ENCODE measurements at places on chromosomes 16 and 17.

- DNase-seq: peak; percentile 72
Measured at GRCh38 chr16:28935924-28936783, 4.4 kb downstream of the CD19 start.

DNA sequence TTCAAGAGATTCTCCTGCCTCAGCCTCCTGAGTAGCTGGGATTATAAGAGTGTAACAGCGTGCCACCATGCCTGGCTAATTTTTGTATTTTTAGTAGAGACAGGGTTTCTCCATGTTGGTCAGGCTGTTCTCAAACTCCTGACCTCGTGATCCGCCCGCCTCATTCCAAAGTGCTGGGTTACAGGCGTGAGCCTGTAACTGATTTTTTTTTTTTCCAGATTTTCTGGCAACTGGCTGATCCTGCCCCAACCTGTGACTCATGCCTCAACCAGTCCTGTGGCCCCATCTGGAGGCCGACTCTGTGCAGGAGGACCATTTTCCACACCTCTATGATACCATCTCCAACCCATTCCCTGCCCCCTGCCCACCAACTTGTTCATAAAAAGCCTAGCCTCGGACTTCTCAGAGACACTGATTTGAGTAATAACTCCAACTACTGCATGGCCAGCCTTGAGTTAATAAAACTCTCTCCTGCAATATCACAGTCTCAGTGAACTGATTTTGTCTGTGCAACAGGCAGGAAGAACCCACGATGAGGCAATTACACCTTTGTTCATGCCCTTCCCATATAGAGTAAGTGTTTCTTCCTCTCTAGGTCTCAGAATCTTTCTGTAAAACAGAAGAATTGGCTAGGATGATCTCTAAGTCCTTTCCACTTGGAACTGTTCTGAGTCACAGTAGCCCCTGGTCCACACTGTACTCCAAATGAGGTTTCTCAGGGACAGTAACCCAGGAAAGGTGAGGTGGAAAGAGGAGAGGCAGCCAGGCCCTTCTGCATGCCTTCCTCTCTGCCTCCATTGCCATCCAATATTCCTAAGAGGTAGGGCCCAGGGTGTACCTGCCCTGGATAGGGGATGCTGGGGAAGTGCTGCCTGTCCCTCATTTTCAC, 8.8 kb upstream of the CNOT1 start:
- no peak for DNase-seq

DNA sequence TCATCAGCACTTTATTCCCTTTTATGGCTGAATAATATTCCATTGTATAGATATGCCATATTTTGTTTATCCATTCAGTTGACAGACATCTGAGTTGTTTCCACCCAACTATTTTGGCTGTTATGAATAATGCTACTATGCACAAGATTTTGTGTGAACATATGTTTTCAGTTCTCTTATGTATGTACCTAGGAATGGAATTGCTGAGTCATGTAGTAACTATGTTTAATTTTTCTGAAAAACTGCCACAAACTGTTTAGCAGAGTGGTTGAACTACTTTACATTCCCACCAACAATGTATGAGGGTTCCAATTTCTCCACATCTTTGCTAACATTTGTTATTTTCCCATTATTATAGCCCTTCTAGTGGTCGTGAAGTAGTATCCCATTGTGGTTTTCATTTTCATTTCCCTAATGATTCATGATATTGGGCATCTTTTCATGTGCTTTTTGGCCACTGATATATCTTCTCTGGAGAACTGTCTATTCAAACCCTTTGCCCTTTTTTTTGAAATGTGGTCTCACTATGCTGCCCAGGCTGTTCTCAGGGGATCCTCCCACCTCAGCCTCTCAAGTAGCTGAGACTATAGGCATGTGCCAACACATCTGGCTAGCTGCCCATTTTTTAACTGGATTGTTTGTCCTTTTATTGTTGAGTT, 26.3 kb downstream of the SMURF2 start:
- DNase-seq: no peak

- DNase-seq: no peak
Measured at GRCh38 chr16:15879255-15879811, 9.1 kb downstream of the CEP20 start.

DNA sequence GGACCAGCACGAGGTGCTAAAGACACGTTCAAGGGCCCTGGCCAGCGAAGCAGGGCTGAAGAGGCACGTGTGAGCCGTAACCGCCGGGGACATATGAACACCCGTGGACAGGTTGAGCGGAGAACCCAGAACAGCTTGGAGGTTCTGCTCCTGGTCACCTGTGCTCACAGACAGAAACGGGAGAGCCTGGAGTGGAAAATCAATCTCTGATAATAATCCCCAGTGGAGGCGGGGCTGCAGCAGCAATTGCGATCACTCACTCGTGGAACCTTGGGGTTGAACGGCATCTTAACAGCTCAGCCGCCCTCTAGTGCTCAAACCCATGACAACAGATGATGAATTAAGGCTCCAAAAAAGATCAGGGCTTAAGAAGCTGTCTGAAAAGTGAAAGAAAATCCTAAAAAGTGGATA, 25.6 kb downstream of the WIPI1 start:
- DNase-seq: no peak

DNA sequence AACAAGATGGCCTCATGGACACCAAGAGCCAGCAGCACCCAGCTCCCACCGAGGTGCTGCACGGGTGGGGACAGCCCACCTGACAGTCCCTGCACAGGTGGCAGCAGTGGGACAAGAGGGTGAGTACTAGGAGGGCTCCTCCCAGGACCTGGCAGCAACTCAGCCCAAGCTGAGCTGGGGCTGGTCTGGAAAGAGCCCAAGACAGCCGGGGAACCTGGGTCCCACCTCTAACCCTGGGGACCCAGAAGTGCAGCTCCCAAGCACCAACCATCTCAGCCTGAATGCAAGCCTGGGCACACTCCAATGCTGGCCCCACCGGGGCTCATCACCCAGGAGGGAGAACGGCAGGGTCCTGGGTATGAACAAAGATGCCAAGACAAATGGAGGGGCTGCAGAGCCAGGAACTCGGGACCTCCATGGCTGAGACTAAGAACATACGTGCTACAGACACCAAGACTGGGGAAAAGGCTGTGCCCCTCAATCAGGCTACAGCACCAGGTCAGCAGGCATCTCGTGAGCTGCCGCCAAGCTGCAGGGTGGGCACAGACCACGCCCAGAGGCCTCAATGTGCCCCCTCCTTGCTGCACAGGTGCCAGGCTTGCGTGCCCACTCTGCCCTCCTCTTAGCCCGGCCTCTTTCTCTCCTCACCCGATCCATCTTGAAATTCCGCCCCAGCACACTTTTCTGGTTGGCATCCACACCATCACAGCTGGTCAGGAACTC, 37.5 kb upstream of the GSG1L start:
- no peak for DNase-seq

- no peak for DNase-seq
Measured at GRCh38 chr16:89002851-89003830, 26.1 kb upstream of the CBFA2T3 start.

- no peak for DNase-seq
Measured at GRCh38 chr16:15829460-15829859, 27.4 kb downstream of the MYH11 start.

DNA sequence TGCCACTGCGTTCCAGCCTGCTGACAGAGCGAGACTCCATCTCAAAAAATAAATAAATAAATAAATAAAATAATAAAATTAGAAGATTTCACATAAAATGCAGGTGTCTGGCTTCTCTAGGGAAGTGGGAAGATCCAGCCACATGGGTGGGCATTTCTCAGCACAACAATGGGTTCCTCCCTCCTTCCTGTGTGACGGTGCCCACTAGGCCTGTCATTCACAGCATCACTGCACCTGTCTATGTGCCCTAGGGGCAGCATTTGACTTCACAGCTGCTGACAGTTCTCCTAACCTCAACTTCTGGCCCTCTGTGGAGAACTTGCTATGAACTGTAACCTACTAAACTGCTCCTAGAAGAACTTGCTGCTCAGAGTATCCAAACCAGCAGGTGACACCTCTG, 3.0 kb downstream of the ABHD15 start:
- DNase-seq: no peak

DNA sequence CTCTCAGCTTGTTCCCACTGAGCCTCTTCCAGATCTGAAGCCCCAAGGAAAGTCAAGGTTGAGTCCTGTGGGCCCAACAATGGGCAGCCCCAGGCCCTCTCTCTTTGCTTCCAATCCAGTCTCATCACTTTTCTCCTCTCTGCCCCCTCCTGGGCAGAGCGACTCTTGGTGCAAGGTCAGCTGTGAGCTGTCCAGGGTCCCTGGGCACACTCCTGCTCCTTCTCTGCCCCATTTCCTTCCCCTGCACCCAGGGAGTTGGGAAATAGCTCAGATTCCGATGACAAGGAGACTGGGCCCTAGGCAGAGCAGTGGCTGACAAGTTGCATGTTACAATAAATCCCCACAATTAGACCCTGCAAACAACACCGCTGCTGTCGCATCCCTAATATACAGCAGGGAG, 16.1 kb upstream of the CRHR1 start:
- DNase-seq: no peak

DNA sequence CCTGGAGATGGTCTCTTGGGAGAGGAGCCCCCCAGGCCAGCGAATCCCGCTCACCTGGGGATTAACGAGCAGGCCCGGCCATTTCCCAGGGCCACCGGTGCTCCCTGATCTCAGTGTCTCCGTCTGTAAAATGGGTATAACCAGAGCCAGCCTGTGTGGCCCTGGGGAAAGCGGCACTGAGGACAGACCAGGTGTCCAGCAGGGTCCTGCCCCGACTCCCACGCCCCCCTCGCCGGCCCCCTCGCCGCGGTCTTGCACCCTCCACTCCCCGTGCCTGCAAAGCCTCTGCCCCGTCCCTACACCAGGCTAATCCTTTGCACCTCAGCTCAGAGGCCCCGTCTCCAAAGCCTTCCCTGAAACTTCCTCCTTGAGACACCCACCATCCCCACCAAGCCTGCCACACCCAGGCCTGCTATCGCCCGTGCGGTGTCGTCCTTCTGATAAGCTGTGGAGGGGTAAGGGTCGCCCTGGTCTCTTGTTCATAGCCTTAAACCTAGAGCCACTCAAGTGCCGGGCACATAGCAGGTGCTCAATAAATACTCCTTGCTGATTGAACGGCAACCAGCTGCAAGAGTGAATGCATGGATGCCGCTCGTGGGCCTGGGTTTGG, 259.1 kb downstream of the C16orf95 start:
- no peak for DNase-seq

GRCh38 chr17:81837641-81838040, 2.8 kb upstream of the PPP1R27 start:
- DNase-seq: no peak

DNA sequence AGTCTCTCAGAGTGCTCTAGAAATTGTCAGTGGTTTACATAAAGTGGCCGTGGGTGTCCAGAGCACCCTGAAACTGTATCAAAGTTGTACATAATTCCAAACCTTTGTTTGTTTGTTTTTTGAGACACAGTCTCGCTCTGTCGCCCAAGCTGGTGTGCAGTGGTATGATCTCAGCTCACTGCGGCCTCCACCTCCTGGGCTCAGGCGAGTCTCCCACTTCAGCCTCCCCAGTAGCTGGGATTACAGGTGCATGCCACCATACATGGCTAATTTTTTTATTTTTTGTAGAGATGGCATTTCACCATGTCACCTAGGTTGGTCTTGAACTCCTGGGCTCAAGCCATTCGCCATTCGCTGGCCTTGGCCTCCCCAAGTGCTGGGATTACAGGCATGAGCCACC, 24.3 kb upstream of the ADGRG1 start:
- DNase-seq: no peak

DNA sequence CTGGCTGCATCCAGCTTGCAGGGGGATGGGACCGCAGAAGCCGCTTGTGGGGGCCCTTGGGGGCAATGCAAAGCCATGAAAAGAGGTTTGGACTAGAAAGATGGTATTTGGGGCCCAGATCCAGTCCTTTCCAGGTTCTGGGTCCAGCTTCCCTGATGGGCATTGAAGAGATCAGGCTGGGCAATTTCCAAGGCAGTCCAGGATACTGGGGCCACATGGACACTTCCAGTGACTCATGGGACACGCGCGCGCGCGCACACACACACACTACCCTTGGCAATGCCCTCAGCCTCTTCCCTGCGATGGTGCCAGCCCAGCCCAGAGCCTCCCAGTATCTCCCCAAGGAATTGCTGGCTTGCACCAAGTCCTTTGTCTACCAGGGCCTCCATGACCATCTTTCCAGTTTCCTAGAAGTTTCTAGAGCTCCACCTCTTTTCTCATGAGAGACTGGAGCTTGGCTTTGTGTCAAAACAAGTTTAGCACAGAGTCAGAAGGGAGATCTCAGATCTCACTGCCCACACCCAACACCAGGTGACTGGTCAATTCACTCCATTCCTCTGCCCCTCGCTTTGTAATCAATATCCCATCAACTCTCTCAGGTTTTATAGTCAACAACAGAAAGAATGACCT, 44.3 kb downstream of the WNT3 start:
- DNase-seq: no peak

DNA sequence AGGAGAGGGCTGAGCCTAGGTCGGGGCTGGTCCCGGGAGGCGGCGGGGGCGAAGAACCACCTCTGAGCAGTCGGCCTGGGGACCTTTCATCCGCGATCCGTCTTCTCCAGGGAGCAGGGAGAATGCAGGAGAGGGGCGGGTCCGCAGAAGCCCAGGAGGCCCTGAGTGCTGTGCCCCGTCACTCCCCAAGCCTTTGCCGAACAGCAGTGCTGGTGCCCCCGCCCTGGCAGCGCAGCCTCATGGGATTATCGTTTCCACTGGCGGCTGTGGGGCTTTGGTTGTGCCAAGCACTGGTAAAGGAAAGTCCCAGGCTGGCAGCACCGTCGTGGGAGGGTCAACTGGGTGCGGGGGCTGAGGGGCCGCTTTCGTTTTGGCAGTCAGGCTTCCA, 631 bp downstream of the TBL3 start:
- no peak for DNase-seq

- no peak for DNase-seq
Measured at GRCh38 chr17:78734793-78735641, 47.1 kb downstream of the CYTH1 start.

DNA sequence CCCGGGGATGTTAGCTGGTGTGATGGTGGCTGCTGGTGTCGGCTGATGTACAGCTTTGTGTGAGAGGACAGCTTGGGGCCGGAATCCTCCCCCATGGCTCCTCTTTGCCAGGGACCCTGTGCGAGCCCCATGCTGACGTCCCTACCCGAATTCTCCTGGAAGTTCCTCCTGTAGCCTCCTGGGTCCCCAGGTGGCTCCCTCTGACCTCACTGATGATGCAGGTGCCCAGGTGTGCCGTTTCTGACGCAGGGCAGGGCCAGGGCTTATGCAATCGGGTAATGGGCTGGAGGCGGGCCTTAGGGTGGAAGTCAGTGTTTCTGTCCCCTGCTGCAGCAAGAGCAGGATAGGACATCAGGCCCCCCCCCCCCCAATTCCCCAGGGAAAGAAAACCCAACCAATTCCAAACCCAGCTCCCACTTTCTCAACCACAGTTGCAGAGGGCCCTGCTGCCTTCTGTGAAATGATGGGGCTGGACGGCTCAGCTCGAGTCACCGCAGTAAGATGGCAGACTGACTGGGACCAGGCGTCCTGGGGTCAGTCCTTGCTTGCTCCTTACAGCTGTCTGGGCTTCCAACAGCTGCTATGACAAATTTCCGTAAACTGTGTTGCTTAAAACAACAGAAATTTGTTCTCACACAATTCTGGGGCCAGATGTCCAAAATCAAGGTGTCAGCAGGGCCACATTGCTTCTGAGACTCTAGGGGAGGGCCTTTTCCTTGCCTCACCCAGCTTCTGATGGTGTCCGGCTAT, 139.0 kb upstream of the PLCG2 start:
- DNase-seq: no peak

All from activated T-helper 9 cell treated with anti-CD3 and anti-CD28 coated beads, Interleukin-2, amount 50 U/mL, for 16 hours (primary cell).